Stromal cell of bone marrow (primary cell): ENCODE measurements at places on chromosomes 7 and 10.

- no peak for DNase-seq
Measured at GRCh38 chr10:87847550-87847949, 15.8 kb downstream of the KLLN start.

DNA sequence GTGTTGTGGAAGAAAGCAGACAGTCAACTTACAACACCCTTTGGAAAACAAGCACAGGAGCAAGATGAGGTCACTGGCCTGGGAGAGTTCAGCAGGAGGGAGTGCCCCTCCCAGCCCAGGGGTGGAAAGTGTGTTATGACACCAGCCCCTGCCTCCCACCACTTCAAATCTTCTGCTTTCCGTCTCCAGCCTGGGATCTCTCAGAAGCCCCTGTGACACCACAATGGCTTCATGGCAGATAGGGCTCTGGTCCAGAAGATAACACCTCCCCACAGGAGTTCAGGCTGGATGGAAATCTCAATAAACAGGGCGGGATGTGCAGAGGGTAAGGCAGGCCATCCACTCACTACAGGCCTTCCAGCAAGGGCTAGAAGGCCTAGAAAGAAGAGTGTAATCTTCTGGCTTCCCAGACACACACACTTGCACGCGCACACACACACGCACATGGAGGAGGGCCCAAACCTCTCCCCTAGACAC is 48.7 kb upstream of the ZMIZ1 start:
- peak; percentile 40 for DNase-seq

GRCh38 chr10:110003524-110003885 is 4.3 kb upstream of the ADD3 start:
- DNase-seq, result no peak

- DNase-seq, result peak; percentile 43
Measured at GRCh38 chr7:111529507-111530355, 32.6 kb downstream of the IMMP2L start.

- DNase-seq, result no peak
Measured at GRCh38 chr7:30874656-30875302, 36.9 kb upstream of the AQP1 start.

GRCh38 chr7:28520074-28521015 is 108.0 kb downstream of the CREB5 start:
- no peak for DNase-seq

- DNase-seq, result no peak
Measured at GRCh38 chr10:79358811-79359210, 11.5 kb downstream of the PPIF start.

DNA sequence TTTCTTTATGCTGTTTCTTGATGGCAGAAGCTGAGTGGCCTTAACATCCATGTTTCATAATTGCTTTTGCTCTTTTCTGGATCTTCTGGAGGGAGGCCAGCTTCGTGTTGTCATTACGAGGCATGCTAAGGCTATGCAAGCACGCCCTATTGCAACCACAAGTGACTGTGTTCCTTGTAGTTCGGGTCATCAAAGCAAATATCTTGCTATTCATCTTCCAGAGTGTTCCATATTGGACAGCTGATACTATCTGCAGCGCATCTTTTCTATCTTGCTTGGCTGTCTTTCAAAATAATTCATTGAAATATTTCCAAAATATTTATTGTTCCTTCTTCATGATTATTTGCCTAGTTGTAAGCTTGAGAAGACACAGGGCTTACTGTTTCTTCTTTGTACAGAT is 5.0 kb downstream of the EPHB6 start:
- DNase-seq, result peak; percentile 44

DNA sequence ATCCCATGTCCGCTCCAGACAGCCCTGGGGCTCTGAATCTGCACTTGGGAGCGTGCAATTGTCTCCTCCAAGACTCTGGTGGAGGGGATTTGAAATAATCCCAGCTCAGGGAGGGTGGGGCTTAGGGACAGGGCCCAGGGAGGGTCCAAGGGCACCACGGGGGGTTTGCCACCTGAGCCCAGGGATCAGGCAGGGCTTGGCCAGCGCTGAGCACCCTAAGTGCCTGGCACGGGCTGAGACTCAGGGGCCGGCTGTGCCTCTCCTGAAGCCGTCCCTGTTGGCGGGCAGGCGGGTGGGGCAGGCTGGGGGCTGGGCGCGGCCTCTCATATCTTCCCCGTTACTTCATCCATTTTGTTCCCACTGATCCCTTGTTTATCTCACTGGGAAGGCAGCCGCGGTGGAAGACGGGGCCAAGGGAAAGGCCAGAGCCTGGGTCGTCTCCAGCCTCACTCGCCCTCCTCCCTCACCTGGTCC is 41.8 kb upstream of the ELN start:
- DNase-seq, result no peak

DNA sequence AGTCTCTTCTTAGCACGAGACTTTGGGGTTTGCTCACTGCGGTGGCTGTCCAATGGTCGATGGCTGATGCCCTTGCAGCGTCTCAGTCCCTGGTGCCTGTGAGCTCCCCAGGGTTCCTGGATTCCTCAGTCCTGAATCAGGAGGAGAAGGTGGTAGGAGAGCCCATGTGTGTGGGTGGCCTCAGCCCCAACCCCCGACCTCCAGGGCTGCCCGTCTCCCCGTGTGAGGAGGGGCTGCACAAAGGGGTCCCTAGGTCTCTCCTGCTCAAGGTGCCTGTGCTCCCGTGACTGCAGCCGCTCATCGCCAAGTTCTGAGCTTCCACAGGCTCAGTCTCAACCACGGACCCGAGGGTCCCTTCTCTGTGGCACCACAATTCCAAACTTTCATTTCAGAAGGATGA is 142.9 kb downstream of the VIPR2 start:
- DNase-seq, result no peak

DNA sequence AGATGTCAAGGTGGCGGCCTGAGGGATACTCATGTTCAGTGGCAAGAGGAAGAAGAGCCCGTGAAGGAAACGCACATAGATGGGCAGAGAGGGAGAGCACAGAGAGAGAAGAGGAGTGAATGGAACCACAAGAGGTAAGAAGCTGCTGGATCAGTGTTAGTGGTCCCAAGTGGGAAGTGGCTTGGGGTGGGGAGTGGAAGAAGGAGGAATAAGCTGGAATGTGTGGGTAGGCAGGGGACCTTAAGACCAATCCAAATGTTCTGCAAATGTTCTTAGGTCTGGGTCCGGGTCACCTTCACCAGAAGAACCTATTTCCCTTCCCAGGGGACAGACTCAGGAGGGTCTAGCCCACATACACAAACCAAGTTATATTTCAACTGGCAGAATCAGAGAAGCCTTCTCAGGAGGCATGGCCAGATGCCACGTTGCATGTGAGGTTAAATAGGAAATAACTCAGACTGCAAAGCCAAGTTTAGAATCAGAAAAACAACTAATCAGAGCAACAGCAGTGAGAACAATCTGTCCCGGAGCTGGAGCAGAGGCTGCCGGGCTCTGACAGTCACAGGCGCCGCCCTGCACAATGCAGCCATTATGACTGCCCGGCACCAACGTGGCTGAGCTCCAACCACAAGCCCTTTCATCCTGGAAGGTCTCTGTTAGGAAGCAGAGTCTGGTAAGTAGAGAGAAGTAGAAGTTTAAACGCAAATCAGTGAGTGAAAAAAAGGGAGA is 78.6 kb upstream of the ARMC3 start:
- DNase-seq, result peak; percentile 27

GRCh38 chr10:43254881-43255633 is 11.8 kb downstream of the RASGEF1A start:
- no peak for DNase-seq

GRCh38 chr7:118080947-118081346 is 103.0 kb upstream of the LSM8 start:
- peak; percentile 21 for DNase-seq

- DNase-seq, result no peak
Measured at GRCh38 chr10:78236416-78237015, 202.9 kb downstream of the RPS24 start.

GRCh38 chr7:37047260-37047659 is 323.0 kb upstream of the AOAH start:
- no peak for DNase-seq

GRCh38 chr7:99752356-99752755 is 17.4 kb upstream of the CYP3A7 start:
- DNase-seq, result no peak
